Endodermal cell (in vitro differentiated cells): ENCODE measurements at places on chromosomes 1 and 21. TPM values are rescaled to one million over a fixed set of nuclear protein-coding genes. Genes with fewer than 3 reads are reported as not detected.

DNA sequence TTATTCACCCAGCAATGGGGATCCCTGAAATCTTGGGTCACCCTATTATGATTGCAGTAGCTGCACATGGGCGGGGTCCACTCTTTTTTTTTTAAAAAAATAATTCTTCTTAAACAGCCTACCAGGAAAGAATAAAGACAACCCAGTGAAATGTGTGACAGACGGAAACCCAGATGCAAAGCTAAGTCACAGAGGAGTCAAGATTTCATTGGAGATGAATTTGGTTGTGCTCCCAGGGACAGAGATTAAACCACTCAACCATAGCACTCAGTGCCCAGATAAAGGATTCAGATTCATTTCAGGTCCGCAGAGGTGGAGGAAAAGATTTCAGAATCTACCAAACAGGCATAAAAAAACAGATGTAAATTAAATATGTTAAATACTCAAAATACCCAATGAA, 583.5 kb upstream of the ZP4 start:
- no peaks in the 10 kb centered on the region for H3K36me3 ChIP-seq
- no peak overlapping the region for H3K27ac ChIP-seq
- no peak for DNase-seq
- no peaks in the 10 kb centered on the region for H3K27me3 ChIP-seq
- H3K4me3 ChIP-seq = no peak overlapping the region

GRCh38 chr1:46131712-46132528, 509 bp downstream of the PIK3R3 start:
- peak overlapping the region; percentile 96 for H3K4me3 ChIP-seq
- peaks cover 3% of the 10 kb centered on the region for H3K4me1 ChIP-seq
- peak; percentile 49 for DNase-seq
- peak overlapping the region; percentile 100 for H3K27ac ChIP-seq
- no peaks in the 10 kb centered on the region for H3K27me3 ChIP-seq

DNA sequence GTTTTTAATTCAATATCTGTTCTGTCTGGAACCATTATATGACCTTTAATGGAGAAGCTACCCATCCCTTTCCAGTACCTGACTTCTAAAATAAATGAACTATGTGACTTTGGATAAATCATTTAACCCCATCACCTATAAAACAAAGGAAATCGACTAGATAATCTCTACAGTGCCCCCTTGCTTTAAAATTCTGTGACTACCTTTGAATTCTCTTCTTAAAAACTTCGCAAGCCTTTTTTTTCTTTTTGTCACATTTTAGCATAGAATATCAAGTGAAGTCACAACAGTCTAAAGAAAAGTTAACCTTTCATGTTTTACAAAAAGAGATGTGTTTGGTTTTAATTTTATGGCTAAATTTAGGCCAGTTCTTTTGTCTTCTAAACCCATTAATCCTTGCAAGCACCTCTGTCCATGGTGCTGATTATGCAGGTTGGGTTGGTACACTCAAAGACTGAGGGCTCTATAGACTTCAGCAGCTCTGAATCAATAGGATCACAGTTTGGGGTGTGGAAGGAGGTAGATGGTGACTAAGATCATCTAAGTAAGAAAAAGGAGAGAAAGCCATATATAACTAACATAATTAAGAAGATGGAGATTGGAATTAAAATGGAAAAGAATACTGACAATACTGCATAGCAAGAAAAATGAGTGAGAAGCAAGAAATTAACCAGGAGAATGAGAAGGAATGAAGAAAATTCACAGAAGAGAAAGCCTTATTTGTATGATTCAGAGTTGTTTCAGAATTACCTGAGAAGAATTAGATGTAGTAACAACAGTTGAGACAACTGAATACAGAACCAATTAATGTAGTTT, 59.2 kb downstream of the TBX15 start:
- H3K4me3 ChIP-seq = no peak overlapping the region
- no peaks in the 10 kb centered on the region for H3K36me3 ChIP-seq
- DNase-seq = peak; percentile 80
- H3K27me3 ChIP-seq = no peaks in the 10 kb centered on the region
- H3K27ac ChIP-seq = no peak overlapping the region

Gene SYCP1
- total RNA-seq = not detected in 3 replicates

GRCh38 chr1:28508435-28508754, 2.6 kb downstream of the RCC1 start:
- H3K36me3 ChIP-seq = peaks cover 60% of the 10 kb centered on the region
- H3K4me1 ChIP-seq = no peaks in the 10 kb centered on the region
- peak overlapping the region; percentile 93 for H3K4me3 ChIP-seq

DNA sequence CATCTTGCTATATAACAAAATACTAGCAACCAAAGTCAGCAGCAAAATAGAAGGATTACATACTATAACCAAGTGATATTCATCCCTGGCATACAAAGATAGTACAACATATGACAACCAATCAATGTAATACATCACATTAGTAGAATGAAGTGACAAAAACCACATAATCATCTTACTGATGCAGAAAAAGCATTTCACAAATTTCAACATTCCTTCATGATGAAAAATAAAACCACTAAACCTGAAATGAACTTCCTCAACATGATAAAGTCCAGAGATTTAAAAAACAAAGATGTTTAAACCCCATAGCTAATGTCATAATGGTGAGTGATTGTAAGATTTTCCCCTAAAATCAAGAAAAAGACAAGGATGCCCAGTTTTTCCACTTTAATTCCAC, 18.6 kb downstream of the RO60 start:
- peaks cover 5% of the 10 kb centered on the region for H3K4me1 ChIP-seq
- H3K27me3 ChIP-seq = no peaks in the 10 kb centered on the region
- H3K36me3 ChIP-seq = peaks cover 63% of the 10 kb centered on the region
- H3K27ac ChIP-seq = no peak overlapping the region

- no peak for DNase-seq
- no peaks in the 10 kb centered on the region for H3K36me3 ChIP-seq
- H3K4me1 ChIP-seq = no peaks in the 10 kb centered on the region
- no peak overlapping the region for H3K4me3 ChIP-seq
- no peak overlapping the region for H3K27ac ChIP-seq
Measured at GRCh38 chr1:37123276-37124115, 89.2 kb upstream of the GRIK3 start.

GRCh38 chr1:221837896-221838295, 96.0 kb upstream of the DUSP10 start:
- no peak overlapping the region for H3K4me3 ChIP-seq
- no peak for DNase-seq

- H3K36me3 ChIP-seq = no peaks in the 10 kb centered on the region
- no peak overlapping the region for H3K4me3 ChIP-seq
- no peak overlapping the region for H3K27ac ChIP-seq
- no peaks in the 10 kb centered on the region for H3K27me3 ChIP-seq
- DNase-seq = no peak
- H3K4me1 ChIP-seq = no peaks in the 10 kb centered on the region
Measured at GRCh38 chr1:83931658-83932253, 67.2 kb downstream of the TTLL7 start.

DNA sequence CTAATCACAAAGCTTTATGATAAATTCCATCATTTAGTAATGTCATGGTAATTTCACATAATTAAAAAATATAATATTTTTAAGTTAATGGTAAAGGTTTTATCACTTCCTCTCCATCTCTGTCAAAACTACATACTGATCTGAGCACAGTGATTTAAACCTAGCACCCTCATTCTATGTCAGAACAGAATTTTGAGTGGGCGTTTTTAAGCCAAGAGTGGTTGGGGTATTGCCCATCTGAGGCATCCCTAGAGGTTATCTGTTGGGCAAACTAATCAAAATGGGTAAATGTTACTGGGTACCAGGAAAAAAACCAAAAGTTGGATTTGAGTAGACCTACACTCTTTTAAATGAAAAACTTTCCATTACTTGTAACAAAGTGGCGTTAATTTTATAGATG, 100.7 kb upstream of the GFI1 start:
- H3K4me3 ChIP-seq = no peak overlapping the region
- no peaks in the 10 kb centered on the region for H3K27me3 ChIP-seq
- no peaks in the 10 kb centered on the region for H3K4me1 ChIP-seq

GRCh38 chr1:221794079-221794670, 52.3 kb upstream of the DUSP10 start:
- no peak for DNase-seq
- H3K36me3 ChIP-seq = no peaks in the 10 kb centered on the region
- no peaks in the 10 kb centered on the region for H3K4me1 ChIP-seq
- no peak overlapping the region for H3K4me3 ChIP-seq
- no peak overlapping the region for H3K27ac ChIP-seq

DNA sequence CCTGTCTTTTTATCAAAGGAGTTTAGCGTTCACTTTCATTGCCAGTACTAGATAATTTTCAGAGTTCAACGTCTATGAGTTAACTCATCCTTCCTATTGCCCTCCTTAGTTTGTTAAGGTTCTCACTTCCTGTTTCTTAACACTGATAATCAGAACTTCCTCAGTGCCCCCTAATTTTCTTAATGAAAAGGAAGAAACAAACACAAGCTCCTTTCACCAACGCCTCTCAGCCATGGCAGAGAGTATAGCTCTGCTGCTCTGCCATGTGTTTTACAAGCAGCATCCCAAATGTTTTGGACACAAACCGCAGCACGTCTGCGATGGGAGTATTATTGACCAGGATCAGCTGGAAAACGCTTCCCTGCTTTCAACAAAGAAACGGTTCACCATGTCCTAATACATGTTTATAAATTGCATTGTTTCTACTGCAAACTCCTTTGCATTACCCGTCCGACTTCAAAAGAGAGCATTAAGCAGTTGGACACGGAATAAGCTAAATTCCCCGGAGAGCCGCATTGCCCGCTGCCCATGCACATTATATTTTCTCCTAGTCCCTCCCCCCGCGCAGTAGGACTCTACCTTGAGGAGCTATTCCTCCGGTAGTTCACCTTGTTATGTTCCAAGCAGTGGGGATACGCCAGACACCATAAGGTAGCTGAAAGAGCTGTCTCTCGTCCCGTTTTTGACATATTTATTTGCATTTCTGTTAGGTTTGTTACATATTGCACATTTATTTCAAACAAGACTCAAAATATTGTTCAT, 561 bp downstream of the OLFM3 start:
- H3K4me3 ChIP-seq = peak overlapping the region; percentile 85
- no peak overlapping the region for H3K27ac ChIP-seq
- peak; percentile 55 for DNase-seq
- H3K27me3 ChIP-seq = peaks cover 36% of the 10 kb centered on the region
- H3K36me3 ChIP-seq = no peaks in the 10 kb centered on the region
- H3K4me1 ChIP-seq = peaks cover 5% of the 10 kb centered on the region

- H3K27ac ChIP-seq = no peak overlapping the region
- no peaks in the 10 kb centered on the region for H3K27me3 ChIP-seq
- H3K4me3 ChIP-seq = no peak overlapping the region
Measured at GRCh38 chr1:87122243-87122642, 206.4 kb upstream of the LMO4 start.

DNA sequence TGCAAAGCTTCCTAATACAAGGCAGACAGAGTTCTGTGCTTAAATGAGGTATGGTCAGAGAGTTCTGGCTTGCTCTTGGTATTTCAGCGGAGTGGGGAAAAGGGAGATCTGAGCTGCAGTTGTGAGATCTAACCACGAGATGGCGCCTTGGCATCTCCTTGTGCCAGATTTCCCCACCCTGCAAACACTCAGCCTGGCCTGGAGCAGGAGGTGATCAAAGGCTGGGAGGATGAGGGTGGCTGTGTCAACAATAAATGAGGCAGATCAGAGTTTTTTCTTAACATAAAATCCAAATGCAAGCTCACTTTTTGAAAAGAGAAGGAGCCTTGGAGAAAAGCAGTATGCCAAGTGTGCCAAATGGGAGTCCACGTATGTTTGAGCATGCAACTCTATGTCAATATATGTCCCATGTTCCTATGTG, 4.1 kb upstream of the TFAP2E start:
- H3K27me3 ChIP-seq = peaks cover 44% of the 10 kb centered on the region
- H3K36me3 ChIP-seq = peaks cover 4% of the 10 kb centered on the region
- no peak overlapping the region for H3K27ac ChIP-seq
- peak; percentile 92 for DNase-seq

GRCh38 chr1:75861831-75862230, 65.1 kb downstream of the MSH4 start:
- no peak overlapping the region for H3K27ac ChIP-seq
- peak; percentile 79 for DNase-seq
- no peaks in the 10 kb centered on the region for H3K36me3 ChIP-seq

- H3K4me3 ChIP-seq = no peak overlapping the region
- H3K27me3 ChIP-seq = no peaks in the 10 kb centered on the region
- DNase-seq = no peak
- no peak overlapping the region for H3K27ac ChIP-seq
- H3K36me3 ChIP-seq = no peaks in the 10 kb centered on the region
- H3K4me1 ChIP-seq = peaks cover 5% of the 10 kb centered on the region
Measured at GRCh38 chr1:237998581-237998980, 107.9 kb upstream of the ZP4 start.

- H3K4me1 ChIP-seq = peaks cover 4% of the 10 kb centered on the region
- no peaks in the 10 kb centered on the region for H3K27me3 ChIP-seq
- no peak overlapping the region for H3K4me3 ChIP-seq
- no peak for DNase-seq
- H3K27ac ChIP-seq = no peak overlapping the region
Measured at GRCh38 chr1:115507901-115508300, 133.9 kb upstream of the VANGL1 start.

DNA sequence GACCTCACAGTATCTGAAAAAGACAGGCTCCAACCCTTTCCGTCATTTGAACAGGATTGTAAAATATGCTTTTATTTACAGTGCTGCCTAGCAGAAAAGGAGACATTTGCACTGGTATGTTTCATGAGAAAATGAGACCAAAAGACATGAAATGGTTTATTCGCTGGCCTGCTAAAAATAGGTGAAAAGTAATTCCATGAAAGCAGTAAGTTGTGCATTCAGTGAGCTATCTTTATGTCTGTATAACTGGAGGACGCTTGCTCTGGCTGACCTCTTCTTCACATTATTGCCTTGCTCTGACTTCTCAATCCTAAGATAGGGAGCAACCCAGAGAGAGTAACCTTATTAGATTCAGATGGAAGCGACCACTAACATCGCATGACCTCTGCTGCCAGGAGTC, 38.3 kb downstream of the ODF2L start:
- no peak overlapping the region for H3K4me3 ChIP-seq
- peaks cover 50% of the 10 kb centered on the region for H3K36me3 ChIP-seq
- no peaks in the 10 kb centered on the region for H3K4me1 ChIP-seq

DNA sequence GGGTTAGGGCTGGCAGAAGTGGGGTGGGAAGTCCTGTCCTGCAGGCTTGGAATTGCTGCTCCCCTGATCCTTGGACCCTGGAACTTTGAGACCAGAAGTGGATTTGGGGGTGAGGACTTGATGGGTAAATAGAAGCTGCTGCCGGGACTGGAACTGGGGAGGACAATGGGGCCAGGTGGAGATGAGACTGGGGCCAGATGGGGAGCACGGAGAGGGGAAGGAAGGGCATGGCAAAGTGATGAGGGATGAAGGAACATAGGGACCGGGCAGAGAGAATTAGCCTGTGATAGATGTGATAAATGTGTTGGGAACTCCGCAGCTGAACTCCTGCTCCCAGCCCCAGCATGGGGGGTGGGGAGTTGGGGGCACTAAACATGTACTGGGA, 637 bp downstream of the NHLH1 start:
- no peak overlapping the region for H3K4me3 ChIP-seq
- DNase-seq = no peak
- no peaks in the 10 kb centered on the region for H3K4me1 ChIP-seq
- H3K36me3 ChIP-seq = no peaks in the 10 kb centered on the region
- no peaks in the 10 kb centered on the region for H3K27me3 ChIP-seq

GRCh38 chr21:45596704-45597318, 46.7 kb upstream of the PCBP3 start:
- H3K27ac ChIP-seq = no peak overlapping the region
- H3K4me3 ChIP-seq = no peak overlapping the region
- H3K27me3 ChIP-seq = no peaks in the 10 kb centered on the region
- peak; percentile 94 for DNase-seq
- no peaks in the 10 kb centered on the region for H3K4me1 ChIP-seq
- H3K36me3 ChIP-seq = no peaks in the 10 kb centered on the region

Gene SCAMP3
- total RNA-seq = 52.2 and 56.1 TPM in 2 replicates
